AG09319 (cell line): ENCODE measurements at places on chromosomes 5 and 9.

DNA sequence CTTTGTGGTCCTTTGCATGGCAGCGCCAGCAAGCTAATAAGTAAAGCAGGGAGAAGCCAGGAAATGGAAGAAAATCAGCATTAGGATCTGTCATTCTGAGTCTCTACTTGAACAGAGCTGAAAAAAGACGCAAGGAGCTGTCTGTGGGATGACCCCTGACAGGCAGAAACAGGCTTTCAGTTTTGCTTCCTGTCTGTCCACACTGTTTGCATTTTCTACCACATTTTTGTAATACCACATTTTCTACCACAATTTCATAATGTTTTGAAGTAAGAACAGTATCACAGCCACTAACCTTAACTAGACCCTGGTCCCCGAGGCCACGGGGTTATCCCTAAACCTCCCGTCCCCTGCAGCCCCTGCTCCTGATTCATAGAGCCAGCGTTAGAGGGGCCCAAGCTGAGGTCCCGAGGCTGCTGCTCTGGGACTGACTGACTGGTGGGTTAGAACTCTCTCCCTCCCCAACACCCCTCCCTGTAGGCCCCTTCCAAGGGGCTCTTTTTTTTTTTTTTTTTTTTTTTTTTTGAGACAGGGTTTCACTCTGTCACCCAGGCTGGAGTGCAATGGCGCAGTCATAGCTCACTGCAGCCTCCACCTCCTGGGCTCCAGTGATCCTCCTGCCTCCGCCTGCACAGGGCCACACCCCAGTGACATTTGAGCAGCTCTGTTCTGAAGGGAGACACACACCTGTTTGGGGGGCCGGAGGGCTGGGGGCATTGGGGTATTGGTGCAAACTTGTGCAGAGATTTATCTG, 4.0 kb upstream of the CLIC3 start:
- DNase-seq: no peak

DNA sequence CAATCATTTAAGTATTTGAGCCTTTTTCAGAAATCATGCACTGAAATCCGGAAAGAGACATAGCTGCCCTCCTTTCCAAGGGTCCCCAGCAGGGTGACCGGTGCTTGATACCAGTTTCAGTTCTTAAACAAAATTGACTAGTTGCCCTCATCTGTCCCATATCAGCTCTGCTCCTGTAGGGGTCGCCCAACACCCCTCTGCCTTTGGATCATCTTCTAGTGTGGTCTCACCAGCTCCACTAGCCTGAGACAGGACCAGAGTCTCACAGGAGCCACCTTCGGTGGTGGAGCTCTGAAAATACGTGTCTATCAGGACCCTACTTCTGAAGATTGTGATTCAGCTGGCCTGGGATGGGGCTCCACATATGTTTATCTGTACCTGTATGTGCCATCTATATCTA, 428.2 kb downstream of the ENC1 start:
- no peak for DNase-seq

DNA sequence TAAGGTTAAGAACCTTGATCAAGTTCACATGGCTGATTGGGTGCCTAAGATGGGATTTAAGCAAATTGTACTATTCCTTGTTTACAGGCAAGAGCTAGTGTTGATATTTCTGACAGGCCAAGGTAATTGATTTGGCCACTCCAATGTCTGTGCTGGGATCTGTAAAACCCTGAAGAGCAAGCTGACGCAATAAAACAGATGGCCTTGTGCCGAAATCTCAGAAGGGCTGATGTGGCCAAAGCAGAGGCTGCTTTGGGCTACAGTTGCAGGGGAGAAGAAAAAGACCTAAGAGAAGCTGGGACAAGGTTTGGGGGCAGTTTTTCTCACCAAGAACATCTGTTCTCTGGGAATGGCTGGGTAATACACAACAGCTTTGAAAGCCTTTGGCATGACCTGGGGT, 463.2 kb upstream of the ZNF608 start:
- DNase-seq: no peak

GRCh38 chr9:108077556-108077955, 588.0 kb upstream of the KLF4 start:
- no peak for DNase-seq

- no peak for DNase-seq
Observed at GRCh38 chr5:6302684-6303083, 75.7 kb downstream of the MED10 start.

- no peak for DNase-seq
Observed at GRCh38 chr9:98765256-98765655, 31.1 kb downstream of the ANKS6 start.

- DNase-seq: no peak
Observed at GRCh38 chr5:172104021-172104420, 84.0 kb downstream of the STK10 start.

GRCh38 chr9:14057368-14058324, 256.3 kb downstream of the NFIB start:
- DNase-seq: no peak

DNA sequence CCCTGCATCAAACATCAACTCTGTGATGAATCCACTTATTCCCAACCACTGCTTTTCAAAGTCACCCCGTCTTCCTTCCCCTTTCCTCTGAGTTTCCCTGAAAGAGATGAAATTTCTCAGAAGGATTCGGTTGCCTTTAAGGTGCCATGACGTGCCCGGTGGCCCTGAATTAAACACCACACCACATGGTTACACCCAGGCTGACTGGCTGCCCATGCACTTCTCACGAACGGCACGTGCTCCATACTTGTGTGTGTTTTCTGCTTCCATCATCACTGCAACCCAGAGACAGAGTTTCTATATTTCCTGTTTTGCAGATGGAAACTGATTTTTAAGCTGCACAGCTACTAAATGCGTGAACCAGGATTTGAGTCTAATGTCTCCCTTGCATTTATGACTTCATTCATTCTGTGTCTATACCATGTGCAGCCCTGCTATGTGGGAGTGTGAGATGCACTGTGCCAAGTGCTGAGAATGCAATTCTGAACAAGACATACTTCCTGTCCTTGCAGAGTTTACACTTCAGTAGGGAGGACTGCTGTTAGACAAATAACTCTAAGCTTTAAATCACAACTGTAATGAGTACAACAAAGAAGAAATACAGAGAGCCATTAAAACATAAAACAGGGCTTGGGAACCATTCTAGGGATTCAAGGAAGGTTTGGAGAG, 162.9 kb downstream of the NXNL2 start:
- no peak for DNase-seq
